RWPE1 (cell line): ENCODE measurements at places on chromosomes 2 and 18.
A peak's percentile ranks its signal among the peaks of the same experiment; 100 is the strongest.

DNA sequence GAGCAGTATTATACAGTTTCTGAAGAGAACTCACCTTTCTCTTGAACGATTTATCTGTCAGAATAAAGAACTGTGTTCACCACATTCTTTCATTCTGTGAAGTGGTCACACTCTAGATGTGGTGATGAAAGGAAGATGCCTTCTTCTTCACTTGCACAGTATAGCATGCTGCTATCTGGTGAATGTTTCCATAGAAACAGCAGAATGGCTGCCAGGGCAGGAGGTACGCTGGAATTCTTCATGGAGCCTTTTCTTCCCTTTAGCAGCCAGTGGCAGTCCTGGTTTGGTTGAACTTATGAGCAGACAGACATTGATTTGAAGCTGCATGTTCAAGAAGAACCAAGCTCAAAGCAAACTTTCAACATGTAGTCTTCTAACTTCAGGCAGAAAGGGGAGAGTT, 1157.9 kb upstream of the LRRTM1 start:
- DNase-seq, result no peak

DNA sequence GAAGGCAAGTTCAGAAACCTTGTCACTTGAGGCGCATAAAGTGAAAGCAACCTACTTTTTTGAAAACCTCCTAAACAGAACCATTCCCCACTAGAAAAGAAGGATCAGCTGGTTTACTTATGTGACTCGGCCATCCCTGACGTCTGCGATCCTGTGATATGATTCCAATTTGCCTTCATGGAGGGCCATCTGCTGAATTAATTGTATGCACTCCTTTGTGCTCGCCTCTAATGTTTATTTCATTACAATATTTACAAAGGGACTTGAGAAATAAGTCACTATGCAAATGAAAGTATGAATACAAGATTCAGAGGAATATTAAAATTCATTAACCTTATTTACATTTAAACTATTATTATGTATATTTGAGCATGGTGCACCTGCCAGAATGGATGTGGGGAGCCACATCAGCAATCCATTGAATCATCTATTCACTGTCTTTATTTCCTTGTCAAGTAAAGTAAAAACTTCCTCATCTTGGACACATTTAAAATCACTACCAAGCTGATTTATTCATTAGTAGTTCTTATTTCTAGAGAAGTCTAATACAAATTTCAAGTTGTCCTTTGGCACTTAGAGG, 96.5 kb downstream of the RBM43 start:
- no peak for DNase-seq

DNA sequence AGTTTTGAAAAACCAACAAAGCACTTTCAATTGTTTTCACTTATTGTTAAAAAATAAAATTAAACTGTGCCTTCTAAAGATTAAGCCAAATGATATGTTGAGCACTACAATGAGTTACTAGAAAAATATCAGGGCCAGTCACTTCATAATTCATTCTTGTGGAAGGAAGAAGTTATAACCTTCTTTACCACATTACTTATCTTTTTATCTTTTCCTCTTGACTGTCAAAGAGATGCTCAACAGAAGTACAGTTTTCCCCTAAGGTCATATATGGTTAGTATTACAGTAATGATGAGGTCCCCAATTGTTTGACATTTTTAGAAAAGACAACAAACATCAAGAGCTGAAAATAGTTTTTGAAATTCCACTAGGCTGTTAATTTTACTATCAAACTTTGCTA, 9.4 kb downstream of the PELI1 start:
- DNase-seq, result no peak

- DNase-seq, result no peak
Observed at GRCh38 chr2:77999376-77999775, 477.2 kb upstream of the LRRTM4 start.

DNA sequence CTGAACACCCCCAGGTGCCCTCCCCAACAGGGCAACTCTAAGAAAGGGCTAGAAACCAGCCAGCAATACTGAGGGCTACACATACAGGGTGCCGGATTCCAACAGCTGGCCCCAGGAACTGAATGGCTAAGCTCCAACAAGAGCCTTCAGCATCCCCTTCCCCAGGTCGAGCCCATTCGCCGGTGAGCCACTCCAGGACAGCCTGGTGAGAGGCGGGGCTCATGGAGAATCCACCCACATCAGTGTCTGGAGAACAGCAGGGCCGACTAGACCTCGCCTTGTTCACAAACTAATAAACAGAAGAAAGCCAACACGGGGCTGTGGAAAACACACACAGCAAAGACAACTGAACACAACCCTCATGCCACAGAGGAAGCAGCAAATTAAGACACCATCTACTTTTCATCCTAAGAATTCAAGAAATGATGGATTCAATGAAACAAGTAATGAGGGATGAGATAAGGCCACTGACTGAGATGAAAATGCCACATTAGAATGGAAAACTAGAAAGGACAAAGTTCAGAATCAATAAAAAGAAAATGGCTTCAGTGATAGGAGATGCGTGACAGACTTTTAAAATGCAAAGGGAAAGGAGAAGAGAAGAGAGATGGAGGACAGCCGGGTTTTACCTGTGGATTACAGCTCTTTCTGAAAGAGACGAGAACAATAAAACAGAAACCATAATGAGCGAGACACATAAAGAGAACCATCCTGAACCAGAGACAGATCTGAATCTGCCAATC, 8.2 kb downstream of the PER2 start:
- no peak for DNase-seq

DNA sequence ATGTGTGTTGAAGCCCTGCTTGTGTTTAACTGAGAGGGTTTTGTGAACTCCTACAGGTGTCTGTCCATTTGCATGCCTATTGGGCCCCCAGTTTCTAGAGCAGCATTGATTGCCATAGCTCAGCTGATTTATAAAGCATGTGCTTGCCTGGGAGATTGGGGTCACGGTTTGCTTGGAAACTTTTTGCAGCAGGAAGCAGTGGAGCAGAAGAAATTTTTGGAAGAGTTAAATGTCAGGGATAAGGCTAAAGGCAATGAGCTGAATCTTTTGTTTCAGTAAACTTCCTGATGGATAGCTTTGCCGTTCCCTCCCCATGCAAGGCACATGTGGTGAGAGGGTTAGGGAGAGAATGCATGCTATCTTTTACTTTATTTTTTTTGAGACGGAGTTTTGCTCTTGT, 102.2 kb downstream of the PTPRM start:
- no peak for DNase-seq

DNA sequence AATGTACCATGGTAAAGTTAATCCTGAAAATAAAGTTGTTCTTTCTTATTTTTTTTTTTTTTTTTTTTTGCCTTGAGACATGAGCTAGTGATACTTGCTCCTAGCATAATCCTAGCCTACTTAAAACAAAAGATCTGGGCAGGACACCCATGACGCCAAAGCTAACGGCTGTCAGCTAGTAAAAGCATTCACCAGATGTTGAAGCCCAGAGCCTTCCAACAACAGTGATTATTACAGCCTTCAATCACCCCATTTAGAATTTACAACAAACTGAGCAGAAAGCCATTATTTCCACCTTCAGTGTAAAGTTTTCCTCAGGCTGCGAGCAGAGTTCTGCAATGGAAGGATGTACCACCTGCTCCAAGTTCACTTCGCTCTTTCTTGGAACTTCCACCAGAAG, 259.5 kb downstream of the SP3 start:
- no peak for DNase-seq

- DNase-seq, result no peak
Observed at GRCh38 chr2:66431846-66432587, 2.9 kb upstream of the MEIS1 start.

DNA sequence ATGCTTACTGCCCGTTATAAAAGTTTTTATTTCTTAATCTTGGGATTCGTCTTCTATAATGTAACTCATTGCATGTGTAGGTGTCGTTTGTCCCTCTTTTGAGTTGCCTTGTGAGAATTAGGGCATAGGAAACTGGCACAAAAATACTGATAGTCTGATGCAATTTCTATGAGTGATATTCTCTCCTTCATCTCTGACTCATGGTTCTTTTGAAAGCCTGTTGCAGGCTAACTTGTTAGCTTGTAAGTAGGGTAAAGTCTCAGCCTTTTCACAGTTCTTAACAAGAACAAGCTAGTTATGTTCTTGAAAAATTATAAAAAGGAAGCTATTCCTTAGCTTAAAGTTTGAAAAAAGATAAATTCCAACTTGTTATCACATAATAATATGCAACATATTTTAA, 1085.4 kb upstream of the NRXN1 start:
- DNase-seq, result peak; percentile 2

DNA sequence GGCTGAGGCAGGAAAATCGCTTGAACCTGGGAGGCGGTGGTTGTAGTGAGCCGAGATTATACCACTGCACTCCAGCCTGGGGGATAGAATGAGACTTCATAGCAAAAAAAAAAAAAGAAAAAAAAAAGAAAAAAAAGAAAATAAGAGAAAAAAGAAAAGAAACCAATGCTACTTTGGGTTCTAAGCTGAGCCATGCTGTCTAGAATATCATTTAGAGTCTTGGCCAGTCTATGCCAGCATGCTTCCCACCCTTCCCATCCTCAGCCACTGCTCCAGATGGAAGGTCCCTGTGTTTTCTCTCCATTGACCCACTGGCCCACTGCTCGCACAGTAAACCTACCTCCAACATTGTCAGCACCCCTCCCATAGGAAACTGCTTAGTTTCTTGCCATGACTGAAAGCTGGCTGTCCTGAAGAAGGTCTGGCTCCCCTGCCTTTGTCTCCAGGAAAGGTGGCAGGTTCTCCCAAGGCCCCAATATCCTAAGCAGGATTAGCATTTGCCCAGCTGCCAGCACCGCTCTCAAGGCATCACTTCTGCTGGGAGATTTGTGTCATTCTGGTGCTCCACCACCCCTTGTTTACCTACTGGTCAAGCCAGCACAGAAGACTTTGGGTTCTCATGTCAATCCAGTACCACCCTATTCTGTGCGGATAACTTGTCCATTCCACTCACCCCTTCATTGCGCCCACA, 47.3 kb upstream of the PAPOLG start:
- DNase-seq, result no peak

- no peak for DNase-seq
Observed at GRCh38 chr2:216888081-216888480, 28.2 kb upstream of the TNP1 start.

DNA sequence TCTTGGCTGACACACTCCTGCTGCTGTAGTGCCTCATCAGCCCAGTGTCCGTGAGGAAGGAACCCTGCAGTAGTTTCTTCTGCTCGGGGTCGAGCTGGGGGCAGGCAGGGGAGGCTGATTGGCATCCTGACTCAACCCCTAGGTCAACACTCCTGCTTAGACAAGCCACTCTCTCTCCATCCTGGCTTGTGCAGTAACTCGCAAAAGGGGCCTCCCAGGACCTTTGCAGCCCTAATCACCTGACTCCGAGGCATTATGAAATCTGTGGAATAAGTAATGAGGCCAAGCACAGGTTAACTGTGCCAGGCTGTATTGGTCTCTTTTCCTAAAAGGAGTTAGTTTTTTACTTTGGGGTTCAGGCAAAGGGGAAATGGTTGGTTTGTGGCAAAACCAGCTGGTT, 92.4 kb upstream of the ACAA2 start:
- DNase-seq, result no peak

DNA sequence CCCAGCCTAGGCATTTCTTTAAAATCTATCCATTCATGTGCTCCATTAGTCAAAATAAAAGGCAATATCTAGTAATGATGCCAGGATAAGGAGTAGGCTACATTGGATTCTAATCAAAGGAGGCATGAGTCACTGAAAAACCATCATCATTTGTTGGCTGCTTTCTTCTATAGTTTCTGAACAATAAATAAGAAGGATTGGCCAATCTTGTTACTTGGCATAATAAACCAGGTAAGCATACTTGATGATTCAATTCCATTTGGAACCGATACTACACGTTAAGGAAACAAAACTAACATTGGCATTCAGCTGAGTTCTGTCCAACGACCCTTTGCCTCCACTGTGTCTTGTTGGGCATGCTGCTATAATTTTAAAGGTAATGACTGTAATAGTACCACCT, 27.2 kb downstream of the ATP8B1 start:
- DNase-seq, result peak; percentile 66

DNA sequence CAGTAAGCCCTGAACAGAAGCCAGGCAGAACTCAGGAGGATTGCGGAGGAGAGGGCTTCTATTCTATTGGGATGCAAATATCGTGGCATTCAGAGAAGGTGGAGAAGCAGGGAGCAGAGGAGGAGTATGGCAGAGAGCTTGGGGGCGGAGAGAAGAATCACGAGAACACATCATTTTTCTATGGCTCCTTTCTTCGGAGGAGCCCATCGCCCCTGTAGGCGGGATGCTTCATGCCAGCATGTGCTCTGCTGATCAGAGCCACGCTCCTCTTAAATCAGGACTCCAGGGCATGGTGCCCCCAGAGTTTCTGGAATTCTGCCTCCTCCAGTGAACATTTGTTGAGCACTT, 71.1 kb downstream of the CIB4 start:
- DNase-seq, result no peak

DNA sequence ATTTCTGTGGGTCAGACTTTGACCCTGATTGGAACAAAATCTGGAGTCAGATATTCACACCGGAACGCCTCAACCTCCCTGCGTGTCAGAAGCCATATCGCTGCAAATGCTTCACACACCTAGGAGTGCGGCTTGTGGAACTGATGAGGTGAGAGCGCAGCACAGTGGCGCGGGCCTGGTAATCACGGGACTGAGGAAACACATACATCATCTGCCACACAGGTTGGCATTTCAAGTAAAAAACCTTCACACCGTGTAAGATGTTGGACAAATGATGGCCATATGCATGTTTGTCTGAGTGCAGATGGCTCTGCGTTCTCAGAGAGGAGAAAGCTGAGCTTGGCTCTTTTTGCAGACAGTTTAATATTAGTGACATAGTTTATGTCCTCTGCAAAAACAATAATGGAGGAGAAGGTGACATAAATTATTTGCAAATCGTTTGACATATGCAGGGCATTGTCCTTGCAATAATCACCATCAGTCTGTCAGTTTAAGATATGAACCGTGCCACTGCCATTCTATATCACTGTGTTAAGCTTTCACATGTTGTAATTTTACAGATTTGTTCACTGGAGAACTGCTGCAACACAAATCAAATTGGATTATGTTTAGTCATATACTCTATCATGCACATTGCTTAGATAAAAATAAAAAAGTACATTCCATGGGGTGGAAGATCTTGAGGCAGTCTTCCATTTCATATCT, 101.4 kb downstream of the MTX2 start:
- DNase-seq, result no peak

DNA sequence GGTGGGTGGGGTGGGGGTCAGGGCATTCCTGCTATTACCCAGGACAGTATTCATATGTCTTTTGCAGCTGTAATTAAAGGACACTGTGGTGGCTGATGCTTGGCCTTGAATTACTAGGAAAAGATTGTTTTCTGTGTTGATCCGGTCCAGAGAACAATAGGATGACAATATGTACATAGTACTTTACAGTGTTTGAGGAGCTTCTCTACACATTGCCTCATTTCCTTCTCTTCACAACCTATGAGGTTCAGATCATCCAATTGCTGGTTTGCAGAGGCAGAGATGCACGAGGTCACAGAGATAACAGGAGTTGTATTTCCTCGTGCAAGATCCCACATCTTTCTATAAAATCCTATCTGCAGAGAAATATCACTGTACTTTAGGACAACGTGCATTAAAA, 119.5 kb downstream of the LIPG start:
- no peak for DNase-seq

GRCh38 chr2:157061799-157062198, 195.7 kb upstream of the GALNT5 start:
- no peak for DNase-seq
